ENCODE measurements at places on chromosomes 3 and 15. TPM values are rescaled to one million over a fixed set of nuclear protein-coding genes. Genes with fewer than 3 reads are reported as not detected.
A peak's percentile ranks its signal among the peaks of the same experiment; 100 is the strongest.

EIF2A gene
- total RNA-seq, result 72.3 TPM

WDR93 gene
- total RNA-seq, result not detected

PAQR9 gene
- total RNA-seq, result 2.5 TPM

NR1I2 gene
- not detected for total RNA-seq

NR2F2 gene
- 1.9 TPM for total RNA-seq

CLDN16 gene
- total RNA-seq, result not detected

ISG20 gene
- total RNA-seq, result 1.1 TPM

DNAH1 gene
- total RNA-seq, result 8.9 TPM

- no peak for DNase-seq
Measured at GRCh38 chr3:81938681-81939080, 177.2 kb upstream of the GBE1 start.

DNA sequence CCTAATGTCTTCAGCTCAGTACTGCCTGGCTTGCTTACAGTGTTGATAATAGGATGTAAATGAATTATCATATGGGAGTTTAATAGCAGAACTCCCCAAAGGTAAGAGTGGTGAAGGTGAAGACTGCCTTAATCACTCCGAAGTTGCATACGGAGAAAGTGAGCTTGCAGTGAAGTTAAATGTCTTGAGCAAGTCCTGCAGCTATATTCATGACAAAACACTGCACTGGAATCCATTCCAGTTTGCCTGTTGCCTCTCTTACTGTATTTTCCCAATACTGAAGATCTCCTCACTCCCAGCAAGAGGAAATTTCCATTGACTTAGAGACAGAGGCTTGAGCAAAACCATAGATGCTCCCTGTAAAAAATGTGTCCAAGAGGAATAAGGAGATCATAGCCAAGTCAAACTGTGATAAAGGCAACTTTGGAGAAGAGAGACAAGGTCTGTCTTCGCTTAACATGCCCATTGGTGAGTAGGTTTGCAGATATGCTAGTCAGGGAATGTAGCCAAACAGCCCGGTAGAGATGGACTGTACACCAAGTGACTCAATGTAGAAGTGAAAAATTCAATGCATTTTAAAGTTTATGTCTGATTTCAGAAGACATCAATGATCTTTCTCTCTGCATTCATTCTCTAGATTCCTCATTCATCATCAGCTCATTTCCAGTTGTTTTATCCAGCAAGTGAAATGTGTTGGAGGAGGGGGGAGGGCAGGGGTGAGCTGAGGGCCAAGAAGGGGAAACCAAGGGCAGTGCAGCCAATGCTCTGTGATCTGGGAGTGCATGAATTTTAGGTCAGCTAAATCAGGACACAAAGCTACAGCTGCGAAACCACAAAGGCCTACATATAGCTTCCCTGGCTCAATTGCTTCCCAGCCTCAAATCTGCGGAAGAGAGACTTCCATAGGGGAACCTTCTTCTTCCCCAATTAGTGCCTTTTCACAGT lies 667.1 kb upstream of the NR2F2 start:
- DNase-seq, result no peak

GRCh38 chr3:17013571-17013970 lies 128.8 kb downstream of the PLCL2 start:
- no peak for DNase-seq

DNA sequence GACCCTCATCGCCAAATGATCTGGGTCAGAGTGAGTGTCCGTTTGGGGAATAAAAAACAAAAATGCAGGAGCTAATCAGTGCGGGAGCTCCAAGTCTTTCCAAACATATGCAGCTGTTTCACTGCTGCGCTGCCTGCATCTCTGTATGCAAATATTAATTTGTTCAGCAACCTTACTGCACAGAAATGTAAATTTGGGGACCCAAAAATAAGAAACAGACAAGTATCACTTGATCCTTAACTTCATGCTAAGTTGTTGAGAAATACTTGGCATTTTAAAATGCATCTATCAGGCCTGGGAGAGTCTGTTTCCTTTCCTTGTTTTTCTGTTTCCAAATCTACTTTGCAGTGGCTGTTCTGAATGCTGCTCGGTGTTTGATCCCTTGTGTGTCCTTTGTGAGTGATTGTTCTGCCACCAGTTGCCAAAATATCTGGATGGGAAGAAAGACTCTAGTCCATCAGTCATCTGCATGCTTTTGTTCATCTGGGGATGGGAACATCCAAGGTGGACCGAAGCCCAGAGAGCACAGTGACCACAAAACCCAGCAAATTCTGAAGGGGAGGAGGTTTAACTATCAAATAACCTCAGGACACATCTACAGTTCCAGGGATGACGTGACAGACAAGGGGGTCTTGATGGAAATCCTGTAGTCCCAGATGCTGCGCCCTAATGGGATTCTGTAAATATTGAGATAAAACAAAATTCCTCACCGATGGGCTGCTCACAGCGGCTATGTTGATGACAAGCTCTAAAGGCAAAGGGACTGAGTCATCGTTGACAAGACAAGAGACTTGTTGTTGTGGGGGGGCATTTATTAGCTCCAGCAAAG lies 199.5 kb upstream of the WNT5A start:
- no peak for DNase-seq

GRCh38 chr3:4376499-4376898 lies 73.3 kb downstream of the SETMAR start:
- DNase-seq, result no peak

DNA sequence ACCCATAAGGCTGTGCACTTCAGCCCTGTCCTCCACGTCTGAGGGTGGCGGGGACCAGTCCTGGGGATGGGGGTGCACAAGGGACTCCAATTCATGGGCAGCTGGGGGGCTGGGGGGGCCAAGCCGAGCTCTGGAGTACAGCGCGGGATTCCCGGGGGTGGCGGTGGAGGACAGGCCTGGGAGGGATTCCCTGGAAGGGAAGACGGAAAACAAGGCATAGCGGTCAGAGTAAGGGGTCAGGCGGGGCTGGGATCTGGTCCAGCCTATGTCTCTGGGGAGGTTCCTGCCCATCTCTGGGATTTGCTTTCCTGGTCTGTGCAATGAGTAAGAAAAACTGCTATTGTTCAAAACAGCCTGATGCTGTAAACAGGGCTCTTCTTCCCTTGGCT lies 8.1 kb upstream of the IGDCC3 start:
- no peak for DNase-seq

DNA sequence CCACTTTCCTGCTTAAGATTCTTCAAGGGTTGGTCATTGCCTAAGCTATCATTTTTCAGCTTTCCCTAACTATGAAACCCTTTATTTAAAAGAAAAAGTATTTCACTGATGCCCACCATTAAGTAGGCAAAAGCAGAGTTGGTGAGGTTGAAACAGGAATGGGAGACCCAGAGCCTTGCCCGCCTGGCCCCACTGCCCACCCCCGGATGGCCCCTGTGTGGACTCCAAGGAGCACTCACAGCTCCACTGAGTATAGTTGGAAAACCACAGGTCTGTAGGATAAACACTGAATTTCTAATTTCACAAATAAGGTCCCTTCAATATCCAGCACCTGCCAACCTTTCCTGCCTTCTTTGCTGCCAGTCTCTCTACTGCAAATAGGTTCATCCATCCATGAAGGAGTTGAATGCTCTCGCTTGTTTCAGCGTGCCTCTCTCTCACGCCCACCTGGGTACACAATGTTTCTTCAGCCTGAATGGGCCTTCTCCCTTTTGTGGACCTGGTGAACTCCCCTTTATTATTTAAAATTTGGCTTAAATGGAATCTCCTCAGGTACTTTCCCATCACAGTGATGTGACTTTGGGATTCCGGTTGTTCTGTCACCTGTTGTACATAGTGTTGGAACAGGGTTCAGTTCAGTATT lies 8.7 kb upstream of the ACAP2 start:
- DNase-seq, result no peak

- no peak for DNase-seq
Measured at GRCh38 chr3:55416331-55416821, 70.7 kb downstream of the WNT5A start.

DNA sequence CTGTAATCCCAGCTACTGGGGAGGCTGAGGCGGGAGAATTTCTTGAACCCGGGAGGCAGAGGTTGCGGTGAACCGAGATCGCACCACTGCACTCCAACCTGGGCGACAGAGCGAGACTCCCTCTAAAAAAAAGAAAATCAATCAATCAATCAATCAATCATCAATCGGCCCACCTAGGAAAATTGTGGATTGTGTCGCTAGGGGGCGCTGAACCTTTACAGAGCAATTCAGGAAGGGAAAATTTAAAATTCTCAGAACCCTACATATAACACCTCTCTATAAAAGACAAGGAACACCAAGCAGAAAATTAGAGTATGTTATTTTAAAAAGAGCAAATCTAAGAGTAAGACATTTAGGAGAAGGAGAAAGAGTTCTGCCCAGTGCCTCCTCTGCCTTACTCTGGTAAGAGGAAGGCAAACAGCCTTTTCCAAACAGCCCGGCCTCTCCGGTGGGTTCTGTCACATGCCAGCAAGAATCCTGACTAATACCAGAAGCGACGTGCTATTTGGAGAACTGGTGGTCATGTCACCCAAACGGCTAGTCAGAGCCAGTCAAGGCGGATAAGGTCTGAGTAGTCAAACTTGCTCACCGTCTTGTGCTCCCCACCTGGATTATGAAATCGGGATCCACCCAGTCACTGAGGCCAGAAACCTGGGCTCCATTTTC lies 22.3 kb upstream of the SMCO1 start:
- DNase-seq, result peak; percentile 60

- peak; percentile 78 for DNase-seq
Measured at GRCh38 chr3:140736863-140737460, 59.1 kb downstream of the TRIM42 start.

DNA sequence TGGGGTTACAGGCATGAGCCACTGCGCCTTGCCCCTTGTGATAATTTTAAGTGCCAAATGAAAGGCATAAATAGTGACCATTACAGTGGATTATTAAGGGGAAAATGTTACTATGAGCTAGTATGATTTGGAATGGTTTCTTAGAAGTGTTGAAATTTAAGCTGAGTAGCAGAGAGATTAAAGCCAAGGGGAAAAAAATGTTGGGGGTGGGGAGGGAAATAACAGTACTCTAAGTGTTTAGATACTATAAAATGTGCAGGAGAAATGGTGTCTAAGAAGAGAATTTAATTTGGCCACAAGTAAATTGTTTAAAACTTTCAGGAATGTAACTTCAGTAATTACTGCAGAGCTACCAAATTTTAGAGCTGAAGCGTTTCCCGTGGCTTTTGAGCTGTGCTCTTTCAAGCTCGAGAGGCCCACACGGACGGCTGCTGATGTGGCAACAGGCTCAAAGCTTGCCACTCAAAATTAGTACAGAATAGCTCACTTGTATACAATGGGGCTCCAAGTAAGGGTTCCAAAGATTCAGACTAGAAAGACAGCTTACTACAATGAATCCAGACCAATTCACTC lies 23.9 kb upstream of the SLC12A8 start:
- no peak for DNase-seq

DNA sequence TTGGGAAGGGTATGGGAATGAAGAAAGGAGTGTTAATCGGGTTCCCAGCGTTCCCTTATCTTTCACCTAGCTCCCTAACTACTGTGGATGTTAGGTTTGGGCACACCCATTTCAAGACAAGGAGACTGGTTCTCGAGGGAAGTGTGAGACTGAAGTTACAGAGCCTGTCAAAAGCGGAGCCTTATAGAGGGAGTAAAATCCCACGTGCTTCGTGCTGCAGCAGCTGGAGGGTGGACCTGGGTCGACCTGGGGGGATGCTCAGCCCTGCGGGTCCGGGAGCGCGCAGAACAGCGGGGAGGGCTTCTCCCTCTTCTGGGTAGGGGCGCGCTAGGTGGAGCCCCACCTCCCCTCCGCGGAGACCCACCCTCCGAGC lies 314 bp upstream of the TMED3 start:
- DNase-seq, result no peak

- no peak for DNase-seq
Measured at GRCh38 chr3:114660124-114660523, 366.3 kb downstream of the TIGIT start.

DNA sequence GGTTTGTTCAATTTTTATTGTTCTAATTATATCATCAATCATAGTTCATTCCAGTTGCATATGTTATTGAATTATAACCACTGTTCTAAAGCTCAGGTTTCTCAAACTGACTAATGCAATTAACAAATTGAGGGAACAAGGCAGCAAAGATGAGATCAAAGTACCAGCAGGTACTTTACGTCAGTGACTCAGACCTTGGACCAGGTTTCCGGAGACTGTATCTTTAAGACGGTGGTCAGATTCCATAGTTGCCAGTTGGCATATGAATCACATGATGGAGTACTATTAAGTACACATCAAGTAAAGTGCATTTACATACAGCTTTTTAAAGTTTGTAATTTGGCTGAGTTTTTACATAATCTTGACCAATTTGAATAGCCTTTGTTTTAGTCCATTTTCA lies 583.6 kb upstream of the ROBO2 start:
- no peak for DNase-seq

GRCh38 chr3:106423321-106424225 lies 554.8 kb upstream of the CBLB start:
- no peak for DNase-seq

GRCh38 chr3:184236636-184237035 lies 7.3 kb downstream of the VWA5B2 start:
- no peak for DNase-seq

DNA sequence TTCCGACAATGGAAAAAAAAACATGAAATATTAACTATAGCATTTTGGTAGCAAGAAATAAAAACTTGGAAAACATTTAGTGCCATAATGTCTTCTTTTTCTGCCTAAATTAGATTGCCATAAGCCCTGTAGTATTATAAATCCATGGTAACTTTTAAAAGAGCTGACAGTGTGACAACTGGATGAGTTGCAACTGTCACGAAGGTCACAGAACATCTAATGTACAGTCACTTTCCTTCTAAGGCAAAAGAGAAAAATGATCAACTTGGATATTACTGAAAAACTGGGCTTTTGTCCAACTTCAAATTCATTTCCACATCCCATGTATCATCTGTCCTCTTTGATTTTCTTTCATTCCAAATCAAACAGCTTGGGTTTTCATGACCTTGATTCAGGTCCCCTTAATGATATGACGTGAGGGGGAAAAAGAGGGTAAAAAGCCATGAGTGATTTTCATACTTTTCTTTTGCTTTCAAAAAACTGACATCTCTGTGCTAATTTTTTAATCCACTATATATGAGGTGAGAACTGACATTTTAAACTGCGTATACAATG lies 602 bp downstream of the CPB1 start:
- DNase-seq, result no peak

DNA sequence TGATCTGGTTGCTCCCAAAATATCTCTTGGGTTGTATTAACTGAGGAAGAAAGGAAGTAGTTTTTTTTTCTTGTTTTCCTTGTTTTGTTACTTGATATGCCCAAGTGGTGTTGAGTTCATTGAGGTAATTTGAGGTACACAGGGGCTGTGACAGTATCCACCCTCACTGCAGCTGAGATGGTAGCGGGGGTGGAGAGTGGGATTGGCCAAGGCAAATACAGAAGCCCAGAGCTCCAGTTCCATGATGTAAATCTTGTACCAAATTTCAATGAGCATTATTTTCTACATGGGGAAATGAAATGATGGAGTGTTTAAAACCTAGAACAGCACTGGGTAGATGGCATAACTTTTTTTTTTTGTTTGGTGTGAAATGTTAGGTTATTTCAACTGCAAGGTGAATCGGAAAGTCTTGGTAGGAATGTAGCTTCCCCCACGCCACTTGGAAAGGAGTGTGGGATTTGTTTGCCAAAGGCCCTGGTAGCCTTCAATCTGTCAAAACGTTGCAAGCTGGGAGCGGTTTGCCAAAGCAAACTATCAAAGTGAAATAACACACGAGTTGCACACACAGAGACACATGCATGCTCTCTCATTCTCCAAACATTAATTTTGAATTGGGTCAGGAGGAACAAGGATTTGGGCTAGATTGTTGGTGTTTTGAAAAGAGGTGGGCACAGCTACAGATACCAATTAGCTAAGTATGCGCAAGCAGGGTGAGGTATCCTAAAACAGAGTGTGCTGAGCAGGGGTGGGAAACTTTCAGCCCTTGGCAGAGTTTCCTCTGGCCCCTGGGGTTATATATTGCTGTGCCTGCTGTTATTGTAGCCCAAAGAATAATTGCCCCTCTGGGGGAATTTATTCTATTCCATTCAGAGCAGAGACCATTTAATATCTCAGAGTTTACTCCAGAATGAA lies 34.6 kb downstream of the THSD4 start:
- DNase-seq, result no peak
